ENCODE measurements at places on chromosomes 2 and 18.

DNA sequence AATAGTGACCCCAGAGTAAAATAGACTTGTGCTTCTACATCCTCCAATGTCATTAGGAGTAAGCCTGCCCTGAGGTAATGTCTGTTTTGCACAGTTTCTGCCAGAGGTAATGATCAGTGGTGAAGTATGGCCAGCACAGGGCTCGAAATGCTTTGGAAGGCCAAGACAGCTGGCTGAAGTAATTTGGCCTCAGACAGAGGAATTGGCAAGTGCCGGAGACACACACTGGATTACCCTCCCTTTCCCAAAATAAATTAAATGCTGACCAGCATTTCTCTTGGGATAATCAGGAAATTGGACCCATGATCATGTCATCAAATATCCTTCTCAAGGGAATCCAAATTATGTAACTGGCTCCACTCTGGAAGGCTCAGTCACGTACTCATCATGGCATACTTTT lies 379.0 kb upstream of the CHST9 start:
- DNase-seq = no peak

GRCh38 chr18:26185267-26185666 lies 41.0 kb upstream of the TAF4B start:
- DNase-seq = no peak

DNA sequence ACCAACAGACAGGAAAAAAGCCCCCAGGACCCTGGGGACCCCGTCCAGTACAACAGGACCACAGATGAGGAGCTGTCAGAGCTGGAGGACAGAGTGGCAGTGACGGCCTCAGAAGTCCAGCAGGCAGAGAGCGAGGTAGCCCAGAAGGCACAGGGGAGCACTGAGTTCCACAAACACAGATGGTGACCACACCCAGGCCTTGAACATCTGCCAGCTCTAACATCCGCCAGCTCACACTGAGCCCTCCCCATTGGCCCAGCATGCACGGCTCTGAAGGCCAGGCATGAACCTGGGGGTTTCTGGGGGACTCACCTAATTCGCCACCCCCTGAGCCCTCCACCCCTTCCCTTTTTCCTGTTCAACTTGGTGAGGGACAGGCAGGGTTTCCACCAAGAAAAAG lies 25.6 kb upstream of the PRLH start:
- DNase-seq = no peak

- no peak for DNase-seq
These were observed 75.4 kb upstream of the PGAP1 start for GRCh38 chr2:197001921-197002320.

GRCh38 chr2:159817283-159817682 lies 19.3 kb upstream of the CD302 start:
- no peak for DNase-seq

DNA sequence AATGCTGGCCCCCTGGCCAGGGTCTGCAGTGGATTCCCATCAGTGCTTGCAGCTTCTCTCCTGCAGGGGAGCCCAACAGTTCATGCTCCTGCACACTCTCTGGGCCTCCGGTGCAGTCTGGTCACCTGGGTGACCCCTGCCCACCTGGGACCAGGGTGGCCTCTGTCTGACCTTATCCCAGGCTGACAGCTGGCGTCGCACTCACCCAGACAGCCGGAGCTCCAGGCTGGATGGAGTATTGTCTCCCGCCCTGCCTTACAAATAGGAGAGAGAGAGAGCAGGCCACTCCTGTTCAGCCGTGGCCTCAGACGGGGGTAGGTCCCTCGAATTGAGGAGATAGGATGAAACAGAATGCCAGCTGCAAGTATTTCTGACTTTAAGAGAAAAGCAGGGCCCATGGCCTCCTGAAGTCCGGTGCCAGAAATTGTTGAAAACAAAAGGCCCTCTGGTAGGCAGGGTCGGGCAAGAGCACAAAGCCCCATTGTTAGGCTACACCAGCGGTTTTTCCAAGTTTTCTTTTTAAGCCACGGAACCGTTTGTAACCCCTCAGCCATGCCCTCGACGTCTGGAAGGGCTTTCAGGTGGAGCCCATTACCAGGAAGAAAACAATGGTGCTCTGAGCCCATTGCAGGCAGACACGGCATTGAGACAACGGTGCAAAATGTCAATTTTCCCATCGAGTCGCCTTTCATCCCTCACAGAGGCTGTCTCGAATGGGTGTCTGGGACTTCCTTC lies 258.4 kb downstream of the BCL11A start:
- DNase-seq = no peak

DNA sequence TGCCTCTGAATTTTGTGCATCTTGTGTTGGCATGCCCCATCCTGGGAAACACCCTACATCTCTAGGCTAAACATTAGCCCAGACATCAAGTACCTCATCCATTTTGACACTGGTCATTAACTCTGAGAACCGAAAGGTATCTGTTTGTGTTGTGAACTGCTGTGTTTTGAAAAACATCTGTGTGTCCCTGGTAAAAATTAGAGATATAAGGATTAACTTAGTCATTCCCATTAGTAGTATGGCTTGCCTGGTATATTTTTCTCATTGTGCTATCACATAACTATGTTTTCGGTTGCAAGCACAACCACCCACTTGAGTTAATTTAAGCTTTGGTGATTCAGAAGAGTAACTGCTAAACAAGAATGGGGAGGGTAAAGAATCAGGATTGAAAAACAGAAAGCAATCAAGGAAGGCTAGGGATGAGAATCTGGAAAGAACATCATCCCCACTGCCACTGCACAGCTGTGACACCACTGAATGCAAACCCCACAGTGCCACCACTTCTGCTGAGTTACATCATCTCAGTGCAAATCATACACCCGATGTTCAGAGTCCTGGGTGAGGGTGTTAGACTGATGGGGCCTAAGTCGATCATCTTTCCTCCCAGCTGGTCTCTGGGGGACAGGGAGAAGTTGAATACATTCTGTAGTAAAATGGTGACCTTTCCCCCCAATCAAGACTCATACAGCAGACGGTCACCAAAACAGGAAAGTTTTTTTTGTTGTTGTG lies 234.0 kb downstream of the EPHA4 start:
- no peak for DNase-seq

DNA sequence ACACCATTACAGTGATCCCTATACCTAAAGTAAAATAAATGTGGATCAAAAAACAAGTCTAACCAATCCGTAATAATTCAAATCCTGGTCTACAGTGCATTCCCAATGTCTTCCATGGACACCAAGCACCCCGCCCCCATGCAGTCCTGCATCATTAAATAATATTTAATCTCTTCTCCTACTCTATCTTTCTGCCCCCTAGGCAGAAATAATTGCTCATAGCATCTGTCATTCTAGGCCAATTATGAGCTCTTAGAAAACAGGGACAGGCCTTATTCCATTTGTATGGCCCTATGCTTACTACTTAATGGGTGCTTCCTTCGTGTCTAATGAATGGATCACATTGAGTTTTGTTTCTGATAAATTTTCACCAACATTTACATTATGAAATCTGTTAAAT lies 66.4 kb downstream of the PAX3 start:
- no peak for DNase-seq

DNA sequence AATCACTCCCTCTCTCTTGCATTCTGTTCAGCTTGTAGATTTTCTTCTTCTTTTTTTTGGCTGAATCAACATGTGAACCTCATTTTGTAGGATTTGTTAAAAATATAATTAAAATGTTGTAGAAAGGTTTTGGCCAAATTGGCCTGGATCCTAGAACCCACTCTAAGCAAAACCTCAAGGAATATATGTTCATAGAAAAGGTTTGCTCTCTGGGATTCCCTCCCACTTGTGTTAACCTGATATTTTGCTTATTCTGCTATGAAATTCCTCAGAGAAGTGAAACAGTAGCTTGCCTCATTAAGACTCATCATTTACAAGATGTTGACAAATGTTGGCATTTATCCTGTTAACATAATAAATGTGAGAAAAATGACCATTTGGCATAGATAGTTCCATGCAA lies 456.7 kb downstream of the TMEM182 start:
- DNase-seq = no peak

DNA sequence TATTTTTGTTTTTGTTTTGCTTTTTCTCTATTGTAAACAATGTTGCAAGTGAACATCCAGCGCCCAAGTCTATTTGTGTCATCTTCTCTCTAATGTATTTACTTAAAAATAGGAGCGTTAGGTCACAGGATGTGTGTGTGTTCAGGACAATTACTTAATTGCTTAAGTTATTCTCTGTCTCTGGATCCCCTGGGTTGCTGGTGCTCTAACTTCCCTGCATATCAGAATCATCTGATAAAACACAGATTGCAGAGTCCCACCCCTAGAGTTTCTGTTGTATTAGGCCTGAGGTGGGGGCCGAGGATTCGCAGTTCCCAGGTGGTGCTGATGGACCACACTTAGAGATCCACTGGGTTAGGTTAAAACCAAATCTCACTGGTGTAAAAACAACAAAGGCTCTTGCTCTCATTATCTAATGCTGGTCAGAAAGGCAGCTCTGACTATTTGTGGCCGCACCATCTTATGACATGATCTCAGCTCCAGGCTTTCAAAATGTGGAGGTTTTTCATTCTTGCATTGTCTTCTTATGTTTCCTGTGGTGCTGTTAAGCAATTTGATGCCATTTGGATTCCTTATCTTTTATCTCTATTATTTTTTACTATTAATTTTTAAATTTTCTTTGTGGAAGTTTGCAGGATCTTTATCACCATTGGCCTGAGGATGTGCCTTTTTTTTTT lies 87.7 kb downstream of the CLIP4 start:
- DNase-seq = no peak

Measured in stimulated activated CD4-positive, alpha-beta T cell treated with anti-CD3 and anti-CD28 coated beads, Interleukin-2, amount 100 ng/mL, for 4 hours (primary cell).